ENCODE measurements at places on chromosomes 16 and 17. TPM values are rescaled to one million over a fixed set of nuclear protein-coding genes. Genes with fewer than 3 reads are reported as not detected.

- H3K27me3 ChIP-seq = no peaks in the 10 kb centered on the region
- no peaks in the 10 kb centered on the region for H3K4me1 ChIP-seq
- no peaks in the 10 kb centered on the region for H3K36me3 ChIP-seq
- H3K4me3 ChIP-seq = no peak overlapping the region
- DNase-seq = no peak
- no peak overlapping the region for H3K27ac ChIP-seq
These were observed 15.0 kb downstream of the MYH13 start for GRCh38 chr17:10357768-10358167.

DNA sequence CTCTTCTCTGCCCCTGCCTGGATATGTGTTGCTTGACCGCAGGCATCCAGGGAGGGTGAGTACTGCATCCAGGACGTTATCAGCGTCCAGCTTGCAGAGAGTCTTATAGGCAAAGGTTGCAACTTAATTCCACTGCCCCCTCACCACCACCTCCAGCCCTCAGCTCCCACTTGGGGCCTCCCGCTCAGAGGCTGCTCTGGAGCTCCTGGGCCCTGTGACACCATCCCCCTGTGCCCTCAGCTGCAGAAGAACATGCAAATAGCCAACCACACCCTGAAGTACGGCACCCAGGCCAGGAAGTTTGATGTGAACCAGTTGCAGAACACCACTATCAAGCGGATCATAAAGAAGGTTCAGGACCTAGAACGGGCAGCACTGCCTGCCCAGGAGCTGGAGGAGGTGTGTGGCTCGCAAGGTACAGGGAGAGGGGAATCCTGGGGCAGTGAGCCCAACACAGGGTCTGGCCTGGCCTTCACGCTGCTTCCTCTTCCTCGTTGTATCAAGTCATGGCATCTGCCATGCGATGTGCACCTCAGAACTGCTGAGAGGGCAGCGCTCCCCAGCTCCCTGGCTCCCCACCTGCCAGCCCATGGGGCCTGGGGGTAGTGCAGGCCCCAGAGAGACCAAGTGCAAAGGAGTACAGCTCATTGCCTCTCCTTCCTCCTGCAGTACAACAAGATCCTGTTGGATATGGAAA, 9.6 kb downstream of the ACE start:
- H3K4me1 ChIP-seq = no peaks in the 10 kb centered on the region
- H3K27ac ChIP-seq = no peak overlapping the region
- no peak for DNase-seq
- peaks cover 8% of the 10 kb centered on the region for H3K27me3 ChIP-seq
- no peak overlapping the region for H3K4me3 ChIP-seq

DNA sequence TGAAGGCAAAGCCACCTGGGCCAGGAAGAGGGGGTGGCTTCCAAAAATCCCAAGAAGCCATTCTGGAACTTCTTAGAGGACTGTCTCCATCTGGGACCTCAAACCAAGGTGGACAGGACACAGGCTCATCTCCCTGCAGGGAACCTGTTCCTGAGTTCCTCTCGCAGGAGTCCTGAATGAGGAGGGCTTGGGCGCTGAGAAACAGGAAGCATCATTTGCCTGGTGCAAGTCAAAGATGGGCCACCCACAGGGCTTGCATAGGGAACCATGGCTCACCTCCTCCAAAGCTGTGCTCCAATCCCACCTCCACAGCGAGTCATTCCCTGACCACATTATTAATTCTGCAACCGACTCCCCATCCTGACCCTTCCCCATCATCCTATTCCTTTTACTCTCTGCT, 55.0 kb upstream of the RPL38 start:
- no peak overlapping the region for H3K4me3 ChIP-seq
- H3K4me1 ChIP-seq = no peaks in the 10 kb centered on the region
- no peaks in the 10 kb centered on the region for H3K27me3 ChIP-seq
- DNase-seq = no peak

DNA sequence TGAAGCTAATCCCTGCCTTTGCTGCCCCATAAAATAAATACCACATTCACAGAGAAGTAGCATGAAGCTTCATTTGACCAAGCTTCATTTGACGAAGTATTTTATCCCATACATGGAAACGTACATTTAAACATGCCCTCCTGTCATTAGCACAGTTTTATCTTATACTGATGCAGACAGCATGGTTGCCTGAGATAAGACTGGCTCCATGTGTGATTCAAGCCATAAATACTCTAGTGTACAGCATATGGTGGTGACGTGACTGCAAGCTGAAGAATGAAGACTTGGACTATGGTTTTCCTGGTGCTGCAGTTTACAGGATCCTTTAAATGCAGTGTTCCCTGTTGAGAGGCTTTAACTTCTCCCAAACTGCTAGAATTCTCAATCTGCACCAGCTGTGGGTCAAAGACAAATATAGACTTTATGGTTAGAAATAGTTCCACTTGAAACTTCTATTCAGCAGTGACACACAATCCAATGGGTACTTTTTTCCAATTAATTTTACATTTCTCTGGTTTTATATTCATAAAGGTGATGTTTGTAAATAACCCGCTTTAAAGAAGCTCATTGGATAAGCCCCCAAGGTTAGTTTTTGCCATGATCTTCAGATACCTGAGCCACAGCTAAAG, 64.9 kb downstream of the CYB561 start:
- DNase-seq = peak; percentile 64
- H3K27me3 ChIP-seq = no peaks in the 10 kb centered on the region
- peaks cover 14% of the 10 kb centered on the region for H3K4me1 ChIP-seq
- no peaks in the 10 kb centered on the region for H3K36me3 ChIP-seq

- H3K27me3 ChIP-seq = no peaks in the 10 kb centered on the region
- no peak overlapping the region for H3K4me3 ChIP-seq
- H3K36me3 ChIP-seq = no peaks in the 10 kb centered on the region
- H3K4me1 ChIP-seq = no peaks in the 10 kb centered on the region
- DNase-seq = no peak
- no peak overlapping the region for H3K27ac ChIP-seq
These were observed 450.3 kb downstream of the SHISA9 start for GRCh38 chr16:13351601-13352217.

Gene CRYM
- 0.26 TPM for total RNA-seq

GRCh38 chr17:31048780-31049179, 46.0 kb upstream of the NF1 start:
- no peak overlapping the region for H3K4me3 ChIP-seq
- H3K27ac ChIP-seq = no peak overlapping the region
- peaks cover 10% of the 10 kb centered on the region for H3K4me1 ChIP-seq
- no peak for DNase-seq

DNA sequence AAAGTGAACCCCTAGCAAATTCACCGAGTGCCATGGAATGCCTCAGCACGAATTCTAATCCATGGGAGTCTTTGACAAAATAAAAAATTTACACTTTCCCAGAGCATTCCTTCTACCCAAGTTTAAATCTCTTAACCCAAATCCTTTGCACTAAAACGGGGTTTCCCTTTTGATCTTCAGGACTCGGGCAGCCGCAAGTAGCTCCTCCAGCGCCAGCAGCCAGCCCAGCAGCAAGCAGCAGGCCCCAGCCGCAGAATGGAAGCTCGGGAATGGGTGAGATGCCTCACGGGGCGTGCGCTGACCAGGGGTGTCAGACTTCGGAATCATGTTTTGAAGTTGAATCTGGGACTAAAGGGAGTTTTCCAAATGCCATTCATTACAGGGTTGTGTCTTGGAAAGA, 42.4 kb downstream of the RPA1 start:
- peaks cover 6% of the 10 kb centered on the region for H3K36me3 ChIP-seq
- no peaks in the 10 kb centered on the region for H3K4me1 ChIP-seq
- no peak overlapping the region for H3K27ac ChIP-seq
- no peak overlapping the region for H3K4me3 ChIP-seq
- no peaks in the 10 kb centered on the region for H3K27me3 ChIP-seq

Gene CTRL
- total RNA-seq = 0.26 TPM

- H3K36me3 ChIP-seq = no peaks in the 10 kb centered on the region
- no peaks in the 10 kb centered on the region for H3K4me1 ChIP-seq
- H3K4me3 ChIP-seq = no peak overlapping the region
These were observed 3.7 kb upstream of the LYZL6 start for GRCh38 chr17:35947156-35947585.

- DNase-seq = no peak
- no peak overlapping the region for H3K4me3 ChIP-seq
- no peaks in the 10 kb centered on the region for H3K36me3 ChIP-seq
- no peaks in the 10 kb centered on the region for H3K4me1 ChIP-seq
- H3K27me3 ChIP-seq = no peaks in the 10 kb centered on the region
These were observed 101.7 kb downstream of the VAT1L start for GRCh38 chr16:77890075-77890474.
